ENCODE measurements at places on chromosomes 6 and 20. TPM values are rescaled to one million over a fixed set of nuclear protein-coding genes. Genes with fewer than 3 reads are reported as not detected.

GRCh38 chr6:18326980-18327379, 60.2 kb upstream of the RNF144B start:
- no peaks in the 10 kb centered on the region for H3K27me3 ChIP-seq
- no peaks in the 10 kb centered on the region for H3K4me1 ChIP-seq
- H3K4me3 ChIP-seq = no peak overlapping the region
- no peak for DNase-seq

PRICKLE4 gene
- 15.5 TPM for total RNA-seq

- no peaks in the 10 kb centered on the region for H3K36me3 ChIP-seq
- no peaks in the 10 kb centered on the region for H3K27me3 ChIP-seq
- H3K4me3 ChIP-seq = no peak overlapping the region
- no peak for DNase-seq
- no peaks in the 10 kb centered on the region for H3K4me1 ChIP-seq
Measured at GRCh38 chr6:41645007-41645618, 6.8 kb downstream of the MDFI start.

YTHDF1 gene
- 14.2 TPM for total RNA-seq

CST2 gene
- not detected for total RNA-seq

GRCh38 chr6:125942672-125943527, 13.7 kb upstream of the HINT3 start:
- H3K4me3 ChIP-seq = no peak overlapping the region
- no peak for DNase-seq
- H3K27me3 ChIP-seq = no peaks in the 10 kb centered on the region
- no peak overlapping the region for H3K27ac ChIP-seq
- H3K36me3 ChIP-seq = no peaks in the 10 kb centered on the region
